Naive thymus-derived CD4-positive, alpha-beta T cell (primary cell): ENCODE measurements at places on chromosomes 4 and X. TPM values are rescaled to one million over a fixed set of nuclear protein-coding genes. Genes with fewer than 3 reads are reported as not detected.

GRCh38 chr4:10982305-10982704 lies 297.7 kb upstream of the CLNK start:
- no peak for DNase-seq
- no peaks in the 10 kb centered on the region for H3K27me3 ChIP-seq
- no peak overlapping the region for H3K27ac ChIP-seq
- no peak overlapping the region for H3K4me3 ChIP-seq

GRCh38 chr4:140612357-140612756 lies 43.6 kb upstream of the UCP1 start:
- H3K27me3 ChIP-seq = no peaks in the 10 kb centered on the region
- no peak overlapping the region for H3K4me3 ChIP-seq
- no peaks in the 10 kb centered on the region for H3K36me3 ChIP-seq
- H3K4me1 ChIP-seq = no peaks in the 10 kb centered on the region
- H3K27ac ChIP-seq = no peak overlapping the region

DNA sequence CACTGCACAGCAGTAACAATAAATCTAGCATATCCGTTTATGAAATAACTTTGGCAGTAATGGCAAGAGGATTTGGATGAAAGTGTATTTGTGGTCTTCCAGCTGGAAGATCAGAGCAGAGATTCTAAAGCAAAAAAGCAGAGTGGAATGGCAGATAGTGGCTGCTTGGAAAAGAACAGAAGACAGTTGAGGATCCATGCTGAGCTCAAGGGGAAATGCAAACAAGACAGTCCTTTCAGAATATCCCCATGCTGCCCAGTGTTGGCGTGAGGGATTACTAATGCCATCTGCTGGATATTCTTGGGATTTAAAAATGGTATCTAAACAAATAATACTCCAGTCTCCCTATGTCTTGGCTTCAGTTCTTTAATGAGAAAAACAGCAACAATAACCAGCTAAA lies 629.1 kb upstream of the ATOH1 start:
- no peak overlapping the region for H3K27ac ChIP-seq
- no peaks in the 10 kb centered on the region for H3K4me1 ChIP-seq
- no peak for DNase-seq
- H3K27me3 ChIP-seq = no peaks in the 10 kb centered on the region
- no peaks in the 10 kb centered on the region for H3K36me3 ChIP-seq

DNA sequence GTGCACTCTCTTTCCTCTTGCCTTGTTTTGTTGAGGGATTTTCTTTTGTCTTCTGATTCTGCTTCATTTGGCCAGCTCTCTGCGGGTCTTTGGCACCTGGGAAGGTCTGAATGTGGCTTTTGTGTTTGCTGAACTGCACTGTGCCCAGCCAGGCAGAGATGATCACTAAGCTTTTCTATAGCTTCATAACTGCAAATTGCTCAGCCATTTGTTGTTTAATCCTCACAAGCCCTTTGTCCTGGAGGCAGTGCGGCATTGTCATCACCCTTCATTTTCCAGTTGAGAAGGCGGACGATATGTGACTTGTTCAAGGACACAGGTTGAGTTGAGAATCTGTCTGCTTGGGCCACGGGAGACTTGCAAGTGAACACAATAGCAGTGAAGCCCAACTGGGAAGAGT lies 46.0 kb upstream of the SFRP2 start:
- no peaks in the 10 kb centered on the region for H3K4me1 ChIP-seq
- no peak overlapping the region for H3K27ac ChIP-seq
- DNase-seq = no peak
- no peaks in the 10 kb centered on the region for H3K36me3 ChIP-seq
- no peak overlapping the region for H3K4me3 ChIP-seq

DNA sequence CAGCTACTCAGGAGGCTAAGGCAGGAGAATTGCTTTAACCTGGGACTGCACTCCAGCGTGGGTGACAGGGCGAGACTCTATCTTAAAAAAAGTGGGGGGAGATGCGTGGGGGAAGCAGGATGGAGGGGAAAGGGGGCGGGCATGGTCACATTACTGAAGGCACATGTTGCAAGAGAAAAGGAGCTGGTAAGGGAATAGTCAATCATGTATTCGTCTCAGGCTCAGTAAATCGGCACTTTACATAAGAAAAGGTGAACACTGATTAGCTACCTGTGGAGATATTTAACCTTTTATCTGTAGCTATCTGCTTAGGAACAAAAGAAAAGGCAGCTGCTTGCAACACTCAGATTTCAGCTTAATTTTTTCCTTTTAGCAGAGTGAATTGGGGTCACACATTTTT lies 132.5 kb downstream of the PLS3 start:
- no peaks in the 10 kb centered on the region for H3K27me3 ChIP-seq
- no peak overlapping the region for H3K4me3 ChIP-seq
- H3K36me3 ChIP-seq = no peaks in the 10 kb centered on the region
- no peak overlapping the region for H3K27ac ChIP-seq

DNA sequence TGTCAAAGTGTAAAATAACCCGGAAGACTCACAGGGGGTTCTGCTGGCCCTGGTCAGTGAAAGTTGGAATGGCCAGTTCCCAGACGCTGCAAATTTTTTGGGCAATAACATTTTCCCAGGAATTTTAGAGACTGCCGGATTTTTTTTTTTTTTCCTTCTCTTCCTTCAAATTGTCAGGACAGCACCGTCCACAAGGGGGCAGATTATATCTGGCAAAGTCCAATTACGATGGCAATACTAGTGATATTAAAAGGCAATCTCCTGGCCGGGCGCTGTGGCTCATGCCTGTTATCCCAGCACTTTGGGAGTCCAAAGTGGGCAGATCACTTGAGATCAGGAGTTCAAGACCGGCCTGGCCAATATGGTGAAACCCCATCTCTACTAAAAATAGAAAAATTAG lies 20.5 kb downstream of the SLC25A5 start:
- DNase-seq = no peak
- H3K27ac ChIP-seq = no peak overlapping the region
- no peaks in the 10 kb centered on the region for H3K4me1 ChIP-seq
- no peak overlapping the region for H3K4me3 ChIP-seq
- no peaks in the 10 kb centered on the region for H3K27me3 ChIP-seq

DNA sequence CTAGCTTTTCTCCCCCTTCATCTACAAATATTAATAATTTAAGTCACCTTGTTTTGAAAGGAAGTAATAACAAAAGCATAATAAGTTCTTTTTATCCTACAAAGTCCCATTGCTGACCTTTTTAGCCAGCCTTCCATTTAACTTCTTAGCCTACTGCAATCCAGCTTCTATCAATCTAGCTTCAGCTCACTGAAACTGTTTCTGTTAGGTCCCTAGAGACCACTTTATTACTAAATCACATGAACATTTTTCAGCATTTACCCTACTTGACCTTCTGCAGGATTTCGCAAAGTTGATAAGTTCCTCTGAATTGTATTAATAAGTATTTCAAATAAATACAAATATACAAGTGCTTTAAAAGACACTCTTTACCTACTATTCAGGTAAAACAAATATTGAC lies 186.5 kb downstream of the ANTXR2 start:
- no peaks in the 10 kb centered on the region for H3K36me3 ChIP-seq
- no peak for DNase-seq
- no peaks in the 10 kb centered on the region for H3K4me1 ChIP-seq
- H3K27ac ChIP-seq = no peak overlapping the region
- no peaks in the 10 kb centered on the region for H3K27me3 ChIP-seq
- H3K4me3 ChIP-seq = no peak overlapping the region

DNA sequence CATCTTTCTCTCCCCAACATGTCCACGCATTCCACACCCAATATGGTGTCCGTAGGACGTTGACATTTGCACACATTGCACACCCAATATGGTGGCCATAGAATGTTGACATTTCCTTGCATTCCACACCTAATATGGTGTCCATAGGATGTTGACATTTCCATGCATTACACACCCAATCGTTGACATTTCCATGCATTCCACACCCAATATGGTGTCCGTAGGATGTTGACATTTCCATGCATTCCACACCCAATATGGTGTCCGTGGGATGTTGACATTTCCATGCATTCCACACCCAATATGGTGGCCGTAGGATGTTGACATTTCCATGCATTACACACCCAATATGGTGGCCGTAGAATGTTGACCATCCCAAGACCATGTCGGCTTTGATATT lies 88.4 kb upstream of the SHOX start:
- H3K27ac ChIP-seq = no peak overlapping the region
- H3K27me3 ChIP-seq = no peaks in the 10 kb centered on the region
- H3K4me1 ChIP-seq = no peaks in the 10 kb centered on the region
- H3K36me3 ChIP-seq = no peaks in the 10 kb centered on the region
- H3K4me3 ChIP-seq = no peak overlapping the region

DNA sequence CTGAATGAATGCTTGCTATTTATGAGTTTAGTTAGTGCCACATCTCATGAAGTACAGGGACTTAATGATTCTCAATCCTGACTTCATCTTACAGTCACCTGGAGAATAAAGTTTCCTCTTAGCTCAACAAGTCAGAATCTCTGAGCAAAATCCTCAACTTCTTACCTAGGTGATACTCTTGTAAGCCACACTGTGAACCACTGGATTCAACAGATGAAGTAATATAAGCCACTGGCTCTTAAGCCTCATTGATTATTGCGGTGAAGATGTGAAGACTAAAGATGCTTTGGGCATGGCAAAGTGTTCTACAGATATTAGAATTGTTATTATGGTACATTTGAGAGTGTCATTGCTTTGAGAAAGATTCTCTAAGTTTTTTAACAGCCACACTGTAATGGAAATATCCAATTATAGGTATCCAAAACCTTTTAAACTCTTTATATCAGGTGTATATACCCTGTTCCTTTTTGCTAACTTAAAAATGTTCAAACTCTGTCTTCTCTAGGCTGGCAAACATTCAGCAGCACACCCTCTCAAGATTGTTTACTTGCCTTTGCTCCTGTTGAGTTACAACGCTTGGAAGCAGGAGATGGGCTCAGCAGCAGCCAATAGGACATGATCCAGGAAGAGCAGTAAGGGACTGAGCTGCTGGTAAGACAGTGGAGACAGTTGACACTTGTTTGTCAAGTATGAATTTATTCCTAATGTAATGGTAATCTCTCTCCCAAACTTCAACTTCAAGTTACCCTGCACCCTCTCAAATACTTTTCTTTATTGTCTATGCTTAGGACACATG lies 43.4 kb downstream of the TET2 start:
- H3K36me3 ChIP-seq = no peaks in the 10 kb centered on the region
- H3K4me1 ChIP-seq = no peaks in the 10 kb centered on the region
- H3K27ac ChIP-seq = no peak overlapping the region
- no peaks in the 10 kb centered on the region for H3K27me3 ChIP-seq

DNA sequence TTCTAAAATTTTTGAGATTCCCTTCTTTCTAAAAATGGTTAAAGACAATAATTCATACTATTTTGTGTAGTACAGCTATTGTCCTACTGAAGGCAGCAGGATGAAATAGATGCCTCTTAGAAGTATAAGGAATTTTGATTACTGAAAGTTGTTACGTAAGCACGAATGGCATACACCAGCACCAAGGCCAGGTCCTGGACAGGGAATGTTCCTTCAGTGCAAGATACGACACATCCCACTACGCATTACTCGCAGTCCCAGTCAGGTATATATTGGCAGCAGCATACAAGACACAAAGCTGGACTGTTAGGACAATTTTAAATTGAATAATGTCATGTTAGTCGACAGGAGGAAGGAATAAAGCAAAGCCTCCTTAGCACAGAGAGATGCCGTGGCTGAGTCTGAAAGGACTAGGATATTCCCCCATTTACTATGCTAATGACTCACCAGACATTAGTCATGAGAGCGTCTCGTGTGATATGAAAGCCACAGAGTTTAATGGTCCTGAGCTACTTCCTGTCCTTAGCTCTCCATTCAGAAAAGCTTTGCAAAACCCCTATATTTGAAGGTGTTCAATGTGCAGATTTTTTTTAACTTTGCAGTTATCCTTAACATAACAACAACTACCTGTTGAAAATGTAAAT lies 504.3 kb downstream of the FAM133A start:
- no peaks in the 10 kb centered on the region for H3K36me3 ChIP-seq
- H3K4me3 ChIP-seq = no peak overlapping the region
- H3K27ac ChIP-seq = no peak overlapping the region
- no peaks in the 10 kb centered on the region for H3K4me1 ChIP-seq

- no peak overlapping the region for H3K27ac ChIP-seq
- no peaks in the 10 kb centered on the region for H3K4me1 ChIP-seq
- no peaks in the 10 kb centered on the region for H3K27me3 ChIP-seq
- peak; percentile 70 for DNase-seq
These were observed 190.8 kb downstream of the TSPAN5 start for GRCh38 chr4:98467627-98468072.

- H3K36me3 ChIP-seq = no peaks in the 10 kb centered on the region
These were observed 282.1 kb upstream of the GIMD1 start for GRCh38 chr4:106650701-106651100.

DNA sequence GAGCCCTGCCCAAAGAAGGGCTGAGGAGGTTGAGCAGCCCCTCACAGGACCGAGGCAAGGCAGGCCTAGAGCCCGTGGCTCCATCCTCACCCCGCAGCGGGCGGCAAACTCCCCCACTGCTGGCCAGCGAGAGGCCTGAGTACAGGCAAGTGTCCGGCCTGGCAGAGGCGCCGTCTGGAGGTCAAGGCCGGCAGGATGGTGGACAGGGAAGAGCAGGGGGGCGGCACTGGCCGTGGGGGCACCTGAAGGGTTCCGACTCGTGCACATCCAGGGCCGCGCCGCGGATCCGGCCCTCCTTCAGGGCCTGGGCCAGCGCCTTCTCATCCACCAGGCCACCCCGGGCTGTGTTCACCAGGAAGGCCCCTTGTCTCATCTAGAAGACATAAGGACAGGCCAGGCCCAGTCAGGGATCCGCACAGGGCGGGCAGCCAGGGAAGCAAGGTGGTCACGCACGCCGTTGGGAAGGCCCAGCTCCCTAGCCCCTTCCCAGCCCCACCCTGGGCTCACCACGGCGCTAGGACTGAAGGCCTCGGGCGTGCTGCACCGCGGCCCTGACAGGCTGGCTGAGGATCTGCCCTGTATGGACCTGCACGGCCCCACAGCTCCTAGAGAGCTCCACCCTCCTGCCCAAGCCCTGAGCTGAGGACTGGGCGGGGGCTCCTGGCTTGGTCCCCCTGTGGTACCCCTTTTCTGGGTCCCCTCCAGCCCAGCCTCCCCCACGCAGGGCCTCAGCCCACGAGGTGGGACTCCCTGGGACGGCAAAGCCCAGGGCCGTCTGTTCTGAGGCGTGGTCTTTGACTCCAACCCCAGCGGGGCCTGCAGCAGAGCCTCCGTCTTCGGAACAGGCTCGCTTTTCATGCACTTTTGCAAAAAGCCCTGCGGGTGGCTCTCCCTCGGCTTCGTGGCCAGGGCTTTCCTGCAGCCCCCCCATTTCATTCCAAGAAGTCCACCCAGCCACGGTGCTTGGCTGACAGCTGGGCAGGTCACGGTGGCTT lies 34.5 kb downstream of the CTBP1 start:
- H3K4me1 ChIP-seq = peaks cover 25% of the 10 kb centered on the region
- no peak overlapping the region for H3K4me3 ChIP-seq
- no peaks in the 10 kb centered on the region for H3K36me3 ChIP-seq
- no peaks in the 10 kb centered on the region for H3K27me3 ChIP-seq
- DNase-seq = no peak

DNA sequence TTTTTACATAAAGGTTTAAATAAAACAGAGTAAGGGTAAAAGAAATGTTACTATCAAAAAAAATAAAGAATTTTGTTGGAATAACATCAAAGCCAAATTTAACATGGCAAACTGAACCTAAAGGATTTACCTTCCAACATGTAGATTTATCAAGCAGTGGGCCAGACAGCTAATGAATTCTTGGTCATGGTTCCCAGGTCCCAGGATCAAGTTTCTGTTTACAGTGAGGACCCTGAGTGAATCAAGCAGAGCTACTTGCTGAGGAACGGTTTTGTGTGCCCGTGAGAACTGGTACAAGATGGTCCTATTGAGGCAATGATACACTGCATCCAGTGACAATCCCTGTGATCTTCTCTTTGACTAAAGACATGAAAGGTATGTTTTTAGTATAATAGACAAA lies 157.1 kb downstream of the CDS1 start:
- H3K36me3 ChIP-seq = no peaks in the 10 kb centered on the region

The STBD1 gene
- total RNA-seq = 0.89 TPM

The NUDT9 gene
- 10.1 and 12.6 TPM in 2 replicates for total RNA-seq

The GAGE1 gene
- total RNA-seq = not detected

The PAGE4 gene
- not detected for total RNA-seq

The PRSS12 gene
- total RNA-seq = not detected

The KIT gene
- total RNA-seq = 0.22 TPM

The DKK2 gene
- total RNA-seq = not detected

The MYOZ2 gene
- total RNA-seq = not detected
